ENCODE measurements at places on chromosomes 3 and 15.

DNA sequence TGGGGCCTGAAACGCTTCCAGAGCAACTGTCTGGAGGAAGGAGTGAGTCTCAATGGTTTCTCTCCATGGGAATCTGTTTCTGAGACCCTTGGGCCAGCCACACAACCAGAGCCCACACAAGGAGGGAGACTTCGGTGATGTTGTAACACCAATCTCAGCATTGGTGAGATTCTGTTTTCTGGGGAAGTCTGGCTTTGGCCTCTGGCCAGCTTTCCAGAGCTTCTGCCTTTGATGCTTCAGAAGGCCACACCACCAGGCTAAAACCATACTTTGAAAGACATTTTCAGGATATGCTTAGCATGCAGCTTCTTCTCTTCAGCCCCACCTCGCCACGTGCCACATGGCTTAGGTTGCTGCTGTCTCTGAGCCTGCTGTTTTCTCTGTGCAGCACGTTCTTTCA, 3.6 kb upstream of the EEFSEC start:
- DNase-seq, result peak; percentile 27

DNA sequence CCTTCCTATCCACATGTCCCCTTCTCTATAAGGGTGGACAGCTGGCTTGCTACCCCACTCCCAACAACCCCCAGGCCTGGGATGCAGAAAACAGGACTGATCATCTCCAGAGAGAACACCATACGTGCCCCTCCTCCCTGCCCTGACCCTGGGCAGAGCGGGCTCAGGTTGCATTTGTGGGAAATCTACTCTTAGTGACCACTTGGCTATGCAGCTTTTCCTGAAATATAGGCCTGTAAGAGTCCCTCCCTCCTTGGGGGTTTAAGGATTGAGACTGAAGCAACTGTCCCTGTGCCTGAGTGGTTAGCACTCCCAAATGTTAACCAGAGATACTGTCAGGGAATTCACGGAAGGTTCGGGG, 11.7 kb downstream of the SH2D7 start:
- DNase-seq, result no peak

GRCh38 chr15:32790352-32790999, 72.7 kb downstream of the GREM1 start:
- no peak for DNase-seq

- DNase-seq, result no peak
Measured at GRCh38 chr3:183317271-183317670, 64.2 kb downstream of the B3GNT5 start.

DNA sequence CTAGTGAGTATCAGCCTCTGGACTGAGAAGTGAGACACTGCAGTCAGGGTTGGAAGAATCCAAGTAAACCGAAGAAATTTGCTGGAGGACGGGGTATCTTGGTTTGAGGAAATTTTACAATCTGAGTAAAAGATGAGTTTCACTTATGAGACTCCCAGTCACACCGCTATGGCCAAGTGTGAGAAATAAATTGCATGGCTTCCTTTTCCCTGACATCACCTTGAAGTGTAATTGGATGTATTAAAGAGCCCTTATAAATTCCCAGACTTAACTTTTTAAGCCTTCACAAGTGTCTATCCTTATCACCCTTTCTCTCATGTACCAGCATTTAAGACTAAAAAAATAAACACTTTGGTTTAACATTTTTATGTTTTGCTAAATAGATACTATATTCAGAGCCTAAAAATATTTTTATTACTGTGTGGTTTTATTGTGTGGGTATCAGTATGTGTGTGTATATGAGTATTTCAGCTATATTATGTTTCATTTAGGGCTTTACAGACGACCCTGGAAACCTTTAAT, 23.8 kb downstream of the USP3 start:
- DNase-seq, result no peak

DNA sequence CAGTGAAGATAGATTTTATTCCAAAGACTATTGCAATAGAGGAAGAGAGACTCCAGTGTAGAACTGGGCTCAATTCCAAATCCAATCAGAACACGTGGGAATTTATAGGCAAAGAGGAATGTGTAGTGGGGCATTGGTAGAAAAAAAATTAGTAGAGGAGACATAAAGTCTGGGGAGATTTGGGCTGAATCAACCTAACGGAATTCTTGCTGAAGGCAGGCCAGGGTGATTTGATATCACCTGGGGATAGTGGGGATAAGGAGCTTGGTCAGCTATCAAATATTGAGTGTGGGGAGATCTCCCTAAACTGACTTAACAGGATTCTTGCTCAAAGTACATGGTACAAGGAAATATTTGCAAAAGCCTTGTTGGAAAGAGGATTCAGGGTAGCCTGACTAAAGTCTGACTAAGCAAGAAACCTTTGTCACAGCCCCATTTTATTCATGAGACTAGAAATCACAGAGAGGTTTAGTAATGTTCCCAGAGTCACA, 29.6 kb downstream of the SST start:
- no peak for DNase-seq

GRCh38 chr15:23484870-23485269, 37.8 kb upstream of the GOLGA6L2 start:
- no peak for DNase-seq

DNA sequence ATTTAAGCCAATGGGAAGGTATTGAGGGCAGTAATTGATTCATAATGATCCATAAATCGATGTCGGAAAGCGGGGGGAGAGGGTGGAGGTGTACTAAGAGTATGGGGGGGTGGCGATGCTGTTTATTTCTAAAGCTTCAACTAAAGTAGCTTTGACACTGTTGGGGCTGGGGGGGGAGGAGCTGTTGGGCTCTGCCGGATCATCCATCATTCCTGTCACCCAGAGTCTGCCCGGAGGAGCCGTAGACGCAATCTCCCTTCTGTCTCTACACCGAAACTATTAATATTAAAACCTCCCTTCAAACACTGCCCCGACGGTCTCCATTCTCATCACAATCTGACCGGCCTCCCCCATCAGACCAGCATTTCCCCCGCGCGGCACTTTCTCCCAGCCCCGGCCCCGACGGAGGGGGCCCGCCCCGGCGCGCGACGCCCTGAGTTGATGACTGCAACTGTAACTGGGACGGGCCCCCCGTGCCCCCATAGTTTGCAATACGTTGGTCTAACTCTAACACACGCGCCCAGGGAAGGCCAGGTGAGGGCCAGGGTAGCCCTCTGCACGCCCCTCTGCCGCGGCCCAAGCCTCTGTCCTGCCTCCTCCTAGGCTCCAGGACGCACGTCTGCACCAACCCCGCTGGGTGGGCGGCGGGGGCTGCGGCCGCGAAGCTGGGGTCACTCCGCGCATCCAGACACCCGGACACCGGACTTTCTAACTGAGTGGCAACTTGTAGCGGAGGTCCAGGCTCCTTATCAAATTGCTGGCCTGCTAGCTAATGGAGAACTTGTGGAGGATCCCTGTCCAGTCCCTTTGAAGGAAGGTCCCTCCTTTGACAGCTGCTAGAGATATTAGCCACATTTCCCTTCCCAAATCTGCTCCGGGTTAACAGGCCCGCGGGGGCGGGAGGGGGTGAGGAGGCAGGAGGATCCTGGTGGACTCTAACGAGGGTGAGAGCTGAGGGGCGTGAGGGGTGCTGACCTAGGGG, 212.0 kb downstream of the MEIS2 start:
- no peak for DNase-seq

- DNase-seq, result peak; percentile 24
Measured at GRCh38 chr15:75721923-75722870, 9.5 kb upstream of the CSPG4 start.

- no peak for DNase-seq
Measured at GRCh38 chr15:93583552-93583951, 494.5 kb upstream of the RGMA start.

- no peak for DNase-seq
Measured at GRCh38 chr3:166580561-166580960, 743.3 kb upstream of the BCHE start.

GRCh38 chr15:97501291-97501690, 459.2 kb upstream of the ARRDC4 start:
- no peak for DNase-seq

GRCh38 chr15:56537881-56538280, 72.9 kb upstream of the MNS1 start:
- DNase-seq, result peak; percentile 28

GRCh38 chr15:63896336-63897115, 62.8 kb upstream of the HERC1 start:
- DNase-seq, result no peak

DNA sequence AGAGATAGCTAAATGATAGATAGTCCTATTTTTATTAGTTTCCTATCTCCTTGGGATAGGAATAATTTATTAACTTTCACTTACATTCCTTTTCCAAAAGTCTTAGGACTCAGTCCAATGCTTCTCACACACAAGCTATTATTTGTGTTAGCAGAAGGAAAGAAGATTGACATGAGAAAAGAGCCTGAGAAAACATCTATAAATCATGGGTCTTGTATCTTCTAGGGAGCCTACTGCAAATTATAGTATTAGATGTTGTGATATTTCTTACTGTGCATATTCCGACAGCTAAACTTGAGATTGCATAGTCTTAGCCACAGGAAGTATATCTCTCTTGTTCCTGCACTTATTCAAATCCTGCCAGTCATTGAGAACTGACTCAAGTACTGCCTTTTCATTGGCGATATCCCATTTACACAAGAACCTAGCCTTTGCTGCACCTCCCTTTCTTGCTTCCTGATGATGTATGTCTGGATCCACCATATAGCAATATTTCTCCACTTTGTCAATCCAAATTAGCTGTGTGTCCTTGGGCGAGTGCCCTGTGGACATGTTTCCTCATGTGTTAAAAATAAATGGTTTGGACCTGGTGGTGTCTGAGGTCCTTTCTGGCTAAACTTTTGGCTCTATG, 245.1 kb upstream of the LMCD1 start:
- no peak for DNase-seq

DNA sequence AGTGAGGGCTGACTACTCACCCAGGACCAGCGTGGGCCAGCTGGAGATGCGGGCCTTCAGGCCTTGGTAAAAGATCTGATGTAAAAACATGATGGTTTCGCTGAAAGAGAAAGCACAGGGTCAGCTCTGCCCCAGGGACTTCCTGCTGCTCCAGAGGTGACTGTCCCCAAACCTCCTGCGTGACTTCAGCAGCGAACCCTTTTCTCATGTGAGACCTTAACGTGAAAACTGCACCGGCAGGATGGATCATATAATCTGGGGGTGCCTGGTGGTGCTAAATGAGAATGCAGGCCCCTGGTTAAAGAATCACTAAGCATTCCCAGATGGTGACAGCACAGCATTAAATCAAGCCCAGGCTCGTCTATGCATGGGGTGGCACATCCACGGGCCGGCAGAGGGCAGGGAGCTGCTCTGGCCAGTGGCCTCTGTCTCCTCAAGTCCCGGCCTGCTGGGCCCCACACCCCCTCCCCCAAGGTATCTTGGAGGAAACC, 55.4 kb downstream of the RASGRF1 start:
- DNase-seq, result no peak

GRCh38 chr3:139762302-139762701, 84.5 kb upstream of the NMNAT3 start:
- DNase-seq, result no peak

DNA sequence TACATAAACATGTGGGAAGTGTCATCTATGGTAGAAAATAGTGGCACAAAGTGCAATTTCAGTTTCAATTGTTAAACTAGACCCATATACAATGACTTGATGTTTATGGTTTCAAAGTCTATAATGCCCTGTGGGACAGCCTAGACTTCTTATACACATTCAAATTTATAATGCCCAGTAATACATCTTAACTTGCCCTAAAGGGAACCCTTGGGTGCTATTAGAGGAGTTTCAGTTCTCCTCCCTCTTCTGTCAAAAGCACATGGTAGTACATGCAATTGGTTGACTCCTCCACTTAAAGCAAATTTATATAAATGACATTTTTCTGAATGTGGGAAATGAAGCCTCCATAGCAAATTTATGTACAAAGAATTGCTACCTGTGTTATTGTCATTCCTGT, 30.2 kb upstream of the OR5K4 start:
- DNase-seq, result no peak

DNA sequence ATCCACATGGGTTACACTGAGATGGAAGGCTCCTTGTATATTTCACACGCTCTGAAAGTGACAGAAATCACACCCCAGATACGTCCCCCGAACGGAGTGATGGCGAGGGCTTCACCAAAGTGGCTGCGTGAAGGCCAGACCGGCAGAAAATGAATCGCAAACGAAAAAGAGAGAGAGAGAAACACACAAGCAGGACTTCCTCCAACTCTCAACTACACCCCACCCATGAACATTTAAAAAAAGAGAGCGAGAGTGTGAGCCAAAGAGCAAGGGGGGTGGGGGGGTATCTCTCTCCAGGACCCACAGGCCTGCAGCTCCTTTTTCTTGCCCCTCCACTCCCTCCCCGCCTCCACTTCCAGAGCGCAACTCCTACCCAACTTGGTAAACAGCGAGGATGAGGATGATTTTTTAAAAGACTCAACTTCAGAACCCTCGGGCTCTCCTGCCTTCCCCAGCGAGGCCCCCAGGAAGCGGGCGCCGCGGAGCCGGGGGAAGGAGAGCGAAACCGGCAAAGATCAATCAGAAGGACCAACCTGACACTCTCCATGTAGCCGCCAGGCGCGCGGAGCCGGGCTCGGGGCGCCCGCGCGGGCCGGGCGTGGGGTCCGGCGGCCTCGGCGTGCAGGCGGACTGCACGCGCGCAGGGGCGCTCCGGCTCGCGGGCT, 519.1 kb downstream of the FOXP1 start:
- DNase-seq, result no peak

DNA sequence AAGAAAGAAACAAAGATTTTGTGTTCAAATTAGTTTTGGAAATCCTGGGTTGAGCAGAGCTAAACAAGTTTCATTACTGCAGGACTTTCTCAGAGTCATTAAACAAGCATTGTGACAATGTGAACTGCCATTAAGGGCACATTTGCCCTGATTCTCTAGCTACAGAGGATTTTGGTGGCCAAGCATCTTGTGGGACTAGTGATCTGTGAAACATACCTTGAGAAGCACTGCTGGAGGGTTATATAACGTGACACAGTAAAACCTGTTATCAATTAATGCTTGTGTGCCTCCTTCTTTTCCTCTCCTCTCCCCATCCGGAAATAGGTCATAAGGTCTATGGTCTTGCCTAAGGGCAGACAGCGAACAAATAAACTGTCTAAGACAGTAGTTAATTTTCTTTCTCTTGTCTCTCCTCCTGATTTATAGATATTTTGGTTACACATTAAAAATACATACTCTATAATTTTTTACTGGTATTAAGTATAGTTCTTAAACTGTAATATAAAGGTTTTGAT, 167.3 kb upstream of the NANOGP8 start:
- DNase-seq, result no peak

- no peak for DNase-seq
Measured at GRCh38 chr15:60740231-60740630, 261.3 kb upstream of the ICE2 start.

- DNase-seq, result no peak
Measured at GRCh38 chr15:56939257-56939656, 20.8 kb downstream of the TCF12 start.

GRCh38 chr15:44593042-44593736, 56.2 kb downstream of the EIF3J start:
- no peak for DNase-seq

All from left colon (tissue), 2 donors.